ENCODE measurements at places on chromosomes 11 and 22. TPM values are rescaled to one million over a fixed set of nuclear protein-coding genes. Genes with fewer than 3 reads are reported as not detected.

GRCh38 chr11:3873712-3874349 is 18.4 kb downstream of the STIM1 start:
- no peak for DNase-seq

RASSF10 gene
- not detected for total RNA-seq

- no peak for DNase-seq
Observed at GRCh38 chr11:43567396-43567975, 113.1 kb upstream of the HSD17B12 start.

APLNR gene
- total RNA-seq: not detected

- DNase-seq: no peak
Observed at GRCh38 chr11:46827995-46828394, 18.1 kb downstream of the CKAP5 start.

DNA sequence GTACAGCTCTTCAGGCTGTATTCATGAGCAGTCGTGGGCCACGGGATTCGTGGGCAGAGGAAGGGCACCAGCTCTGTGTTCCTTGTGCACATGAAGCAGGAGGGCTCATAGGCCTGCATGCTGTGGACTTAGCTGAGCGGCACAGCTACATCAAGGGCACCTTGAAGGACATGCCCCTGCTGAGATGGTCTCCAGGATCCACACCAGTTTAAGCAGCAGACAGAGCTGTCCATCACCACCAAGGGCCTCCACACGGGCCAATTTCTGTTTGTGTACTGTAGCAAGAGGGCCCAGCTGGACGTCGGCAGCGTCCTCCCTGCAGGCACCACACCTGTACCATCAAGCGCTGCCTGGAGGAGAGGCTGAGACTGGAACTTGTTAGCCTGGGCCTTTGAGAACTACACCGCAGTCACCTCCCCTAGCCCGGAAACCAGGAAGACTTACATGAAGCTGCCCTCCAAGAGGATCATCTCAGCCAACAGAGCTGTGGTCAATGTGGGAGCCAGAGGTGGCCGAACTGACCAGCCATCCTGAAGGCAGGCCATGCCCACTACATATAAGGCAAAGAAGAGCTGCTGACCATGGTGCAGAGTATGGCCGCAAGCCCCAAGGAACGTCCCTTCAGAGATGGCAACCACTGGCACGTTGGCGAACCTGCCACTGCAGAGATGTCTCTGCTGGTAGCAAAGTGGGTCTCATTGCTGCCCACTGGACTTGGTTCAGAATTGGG is 32.7 kb upstream of the GNB1L start:
- no peak for DNase-seq

DNA sequence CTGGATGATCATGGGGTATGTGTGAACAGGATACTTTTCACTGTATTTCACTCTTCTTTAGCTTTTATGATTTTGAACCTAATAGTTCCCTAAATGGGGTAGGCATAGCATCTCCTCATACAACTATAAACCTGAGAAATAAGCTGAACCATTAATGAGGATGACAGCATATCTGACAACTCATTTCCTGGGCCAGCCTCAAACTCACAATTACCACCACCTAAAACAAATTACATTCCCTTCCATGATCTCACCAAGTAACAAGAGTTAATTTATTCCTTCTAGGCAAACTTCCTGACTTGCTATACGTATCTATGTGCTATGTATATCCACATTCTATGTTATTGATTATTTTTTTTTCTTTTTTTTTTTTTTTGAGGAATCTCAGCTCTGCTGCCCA is 23.0 kb downstream of the SIK3 start:
- DNase-seq: no peak

GRCh38 chr22:42050641-42051180 is 19.9 kb downstream of the NAGA start:
- no peak for DNase-seq

TEAD1 gene
- total RNA-seq: 0.51 TPM

C22orf31 gene
- not detected for total RNA-seq

HTR3B gene
- not detected for total RNA-seq

GRCh38 chr11:104322696-104323095 is 158.7 kb upstream of the PDGFD start:
- DNase-seq: no peak

DNA sequence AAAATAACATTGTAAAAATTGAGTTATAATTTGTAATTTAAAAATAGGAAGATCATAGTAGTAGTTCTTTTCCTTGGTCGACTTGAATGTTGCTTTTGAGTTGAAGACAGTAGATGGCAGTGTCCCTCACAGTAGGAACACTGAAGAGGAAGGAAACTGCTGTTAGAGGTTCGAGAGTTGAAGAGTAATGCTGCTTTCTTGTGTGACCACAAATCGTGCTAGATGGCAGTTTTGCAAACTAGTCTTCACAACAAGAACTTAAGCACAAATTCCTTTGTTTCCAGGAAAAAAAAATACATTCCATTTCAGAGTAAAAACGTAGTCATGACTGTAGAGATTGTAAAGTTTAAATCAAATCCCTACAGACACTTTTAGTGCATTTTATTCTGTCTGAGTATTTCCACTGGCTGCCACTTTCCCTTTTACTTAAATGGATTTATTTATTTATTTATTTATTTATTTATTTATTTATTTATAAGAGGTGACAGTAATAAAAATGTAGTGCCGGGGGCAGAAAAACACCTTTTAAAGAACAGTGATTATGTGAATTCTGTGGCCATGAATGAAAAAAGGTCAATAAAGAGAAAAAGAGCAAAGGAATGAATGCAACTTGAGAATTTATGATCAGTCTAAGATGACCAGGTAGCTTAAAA is 54.6 kb downstream of the SPECC1L start:
- DNase-seq: no peak

- no peak for DNase-seq
Observed at GRCh38 chr22:49008682-49009235, 818.9 kb downstream of the BRD1 start.

GRCh38 chr11:71393283-71393682 is 54.9 kb downstream of the DHCR7 start:
- DNase-seq: no peak

FAM180B gene
- total RNA-seq: 0.51 TPM

WNT7B gene
- total RNA-seq: not detected

HPX gene
- total RNA-seq: 1.2 TPM

OR52A1 gene
- total RNA-seq: not detected

GRCh38 chr11:108997826-108998225 is 333.0 kb downstream of the DDX10 start:
- no peak for DNase-seq

SLC29A2 gene
- 14.4 TPM for total RNA-seq

DNA sequence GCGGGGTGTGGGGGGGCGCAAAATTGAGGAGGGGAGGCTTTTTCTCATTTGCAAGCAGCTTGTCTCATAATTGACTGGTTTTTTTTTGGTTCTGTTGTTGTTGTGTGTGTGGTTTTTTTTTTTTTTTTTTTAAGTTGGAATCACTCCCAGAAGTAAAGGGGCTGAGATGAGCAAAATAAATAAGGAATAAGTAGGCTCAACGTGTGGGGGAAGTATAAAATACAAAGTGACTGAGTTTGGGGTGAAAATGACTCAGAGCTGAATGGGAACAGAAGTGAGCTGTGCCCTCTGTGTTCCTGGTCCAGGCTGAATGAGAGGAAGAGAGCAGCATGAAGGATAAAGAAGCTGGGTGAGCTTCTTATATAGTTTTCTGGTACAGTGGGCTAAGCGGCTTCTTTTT is 90.0 kb downstream of the GRIK4 start:
- DNase-seq: no peak

GRCh38 chr11:128098781-128099180 is 488.6 kb downstream of the ETS1 start:
- no peak for DNase-seq

DNA sequence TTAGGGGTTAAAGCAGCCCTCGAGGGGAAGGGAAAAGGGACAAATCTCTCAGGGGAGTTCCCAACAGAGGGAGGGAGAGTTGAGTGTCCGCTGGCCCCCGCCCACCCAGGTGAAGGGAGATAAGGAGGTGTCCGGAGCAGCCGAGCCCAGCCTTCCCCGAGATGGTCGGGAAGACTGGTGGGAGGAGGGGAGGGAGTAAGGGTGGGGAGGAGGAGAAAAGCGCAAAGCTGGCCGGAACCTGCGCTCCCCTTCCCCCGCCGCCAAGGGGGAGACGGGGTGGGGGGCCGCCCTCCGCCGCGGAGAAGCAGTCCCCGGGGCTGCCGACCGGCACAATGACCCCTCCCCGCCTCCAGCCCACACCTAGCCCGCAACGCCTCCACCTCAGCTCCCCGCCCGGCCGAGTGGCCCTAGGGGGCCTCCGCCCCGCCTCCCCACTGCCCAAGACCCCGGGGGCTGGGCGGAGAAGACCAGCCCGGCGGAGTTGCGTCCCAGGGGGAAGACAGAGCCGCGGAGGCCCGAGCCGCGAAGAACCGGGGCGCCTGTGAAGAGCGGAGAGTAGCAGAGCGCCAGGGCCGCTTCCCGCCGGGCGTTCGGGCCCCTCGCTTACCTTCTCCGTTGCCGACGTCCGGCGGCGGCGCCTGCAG is 479 bp downstream of the RSF1 start:
- peak; percentile 11 for DNase-seq

- no peak for DNase-seq
Observed at GRCh38 chr11:34976496-34977088, 60.2 kb downstream of the PDHX start.

- DNase-seq: no peak
Observed at GRCh38 chr11:19934828-19935259, 222.2 kb downstream of the NAV2 start.

UPK3A gene
- not detected for total RNA-seq

DNA sequence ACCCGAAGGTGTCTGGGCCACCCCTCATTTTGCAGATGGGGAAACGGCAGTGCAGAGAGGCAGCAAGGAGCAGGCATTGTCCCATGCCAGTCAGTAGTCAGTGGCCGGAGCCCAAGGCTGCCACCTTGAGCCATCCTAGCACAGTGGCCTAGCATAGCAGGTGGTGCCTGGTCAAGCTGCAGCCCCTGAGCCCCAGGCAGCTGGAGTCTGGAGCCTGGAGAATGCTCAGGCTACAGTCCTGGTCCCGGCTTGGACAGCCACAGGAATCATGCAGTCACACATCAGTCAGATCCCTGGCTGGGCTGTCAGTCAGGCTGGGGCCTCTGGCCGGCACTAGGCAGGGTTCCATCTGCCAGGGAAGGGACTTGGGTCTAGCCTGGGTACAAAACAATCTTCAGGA is 18.6 kb downstream of the KCNC1 start:
- DNase-seq: no peak

KDM4E gene
- not detected for total RNA-seq

GRCh38 chr11:1763796-1764661 is at the start of gene CTSD:
Gene CTSD, minus strand, starts transcription at chr11:1763927. Its CDS starts 68 bp downstream, at chr11:1763859.
- DNase-seq: peak; percentile 82

DNA sequence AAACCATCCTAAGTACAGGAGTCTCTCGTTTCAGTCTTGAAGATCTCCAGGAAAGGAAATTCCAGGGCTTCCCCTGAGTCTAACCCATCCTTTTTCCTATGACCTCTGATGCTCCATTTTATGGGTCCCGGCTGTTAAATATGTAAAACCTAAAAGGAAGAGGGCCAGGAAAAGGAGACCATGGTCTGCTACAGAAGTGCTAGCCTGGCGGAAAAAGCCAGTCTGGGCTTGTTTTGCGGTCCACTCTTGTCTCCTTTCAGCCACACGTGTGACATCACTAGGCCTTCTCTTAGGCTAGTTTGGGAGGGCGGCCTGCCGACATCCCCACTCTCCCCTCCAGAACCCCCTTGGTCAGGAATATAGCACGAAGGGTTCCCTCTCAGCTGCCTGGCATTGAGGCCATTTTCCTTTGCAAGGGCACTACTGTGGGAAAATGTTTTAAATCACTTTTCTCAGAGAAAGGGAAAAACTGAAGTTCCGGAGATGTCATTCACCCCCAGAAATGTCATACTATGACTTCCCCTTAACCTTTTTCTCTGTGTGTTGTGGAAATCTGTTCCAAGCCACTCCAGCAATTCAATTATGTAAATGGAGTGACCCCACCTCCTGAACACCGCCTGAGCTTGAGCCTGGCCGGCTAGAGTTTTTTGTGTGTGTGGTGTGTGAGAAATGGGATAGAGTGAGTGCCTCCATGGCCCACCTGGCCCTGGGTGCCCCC is 86.9 kb downstream of the UBASH3B start:
- DNase-seq: no peak

DNA sequence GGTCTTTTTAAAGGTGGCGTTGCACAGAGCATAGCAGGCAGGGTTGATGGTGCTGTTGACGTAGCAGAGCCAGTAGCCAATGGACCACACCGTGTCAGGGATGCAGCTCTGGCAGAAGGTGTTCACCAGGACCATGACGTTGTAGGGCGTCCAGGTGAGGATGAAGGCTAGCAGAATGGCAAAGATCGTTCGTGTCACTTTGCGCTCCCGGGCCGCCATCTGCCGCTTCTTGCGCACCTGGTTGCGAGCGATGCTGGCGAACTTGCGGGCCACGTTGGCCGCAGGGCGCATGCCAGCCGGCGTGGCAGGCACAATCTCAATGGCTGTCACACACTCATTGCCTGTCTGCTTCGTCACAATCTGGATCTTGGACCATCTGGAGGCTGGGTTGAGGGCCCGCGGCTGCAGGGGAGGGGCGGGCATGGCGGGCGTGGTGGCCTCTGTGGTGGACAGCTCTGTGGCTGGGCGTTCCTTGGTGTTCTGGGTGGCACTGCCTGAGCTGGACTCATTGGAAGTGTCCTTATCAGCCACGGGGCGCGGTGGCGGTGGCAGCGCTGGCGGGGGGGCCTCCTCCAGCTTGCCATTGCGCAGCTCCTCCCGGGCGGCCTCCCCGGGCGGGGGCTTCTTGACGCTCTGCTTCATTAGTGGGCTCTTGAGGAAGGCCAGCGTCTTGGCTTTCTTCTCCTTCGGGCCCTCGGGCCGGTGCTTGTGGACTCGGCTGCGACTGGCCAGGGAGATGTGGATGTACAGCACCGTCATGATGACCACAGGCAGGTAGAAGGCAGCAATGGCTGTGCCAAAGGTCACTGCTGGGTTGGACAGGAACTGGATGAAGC is 3.9 kb downstream of the MDK start:
- DNase-seq: no peak

DNA sequence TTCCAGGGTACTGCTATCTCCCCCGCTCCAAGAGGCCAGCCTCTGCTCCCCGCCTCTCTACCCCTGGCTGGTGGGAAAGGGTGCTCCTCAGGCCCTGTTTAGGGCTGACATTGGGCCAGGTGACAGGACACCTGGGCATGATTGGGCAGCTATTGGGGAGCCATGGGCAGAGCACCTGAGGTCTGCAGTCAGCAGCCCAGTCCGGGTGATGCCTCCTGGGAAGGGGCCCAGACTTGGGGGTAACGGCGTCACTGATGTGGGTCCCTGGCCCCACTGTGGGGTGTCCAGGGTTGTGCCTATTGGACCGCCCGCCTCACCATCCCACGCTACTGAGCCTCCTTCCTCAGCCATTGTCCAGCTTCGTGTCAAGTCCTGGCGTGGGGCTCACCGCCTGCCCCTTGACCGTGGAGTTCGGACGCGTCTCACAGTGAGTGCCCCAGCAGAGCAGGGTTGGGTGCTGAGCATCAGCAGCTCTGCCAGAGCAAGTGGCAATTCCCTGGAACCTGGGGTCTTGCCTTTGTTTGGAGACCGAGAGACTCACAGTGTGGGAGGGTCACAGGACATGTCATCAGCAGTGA is 2.8 kb upstream of the GATD1 start:
- DNase-seq: no peak
